ENCODE measurements at places on chromosomes 7 and 10.

GRCh38 chr7:98852826-98853225, 17.0 kb downstream of the TMEM130 start:
- DNase-seq, result no peak

DNA sequence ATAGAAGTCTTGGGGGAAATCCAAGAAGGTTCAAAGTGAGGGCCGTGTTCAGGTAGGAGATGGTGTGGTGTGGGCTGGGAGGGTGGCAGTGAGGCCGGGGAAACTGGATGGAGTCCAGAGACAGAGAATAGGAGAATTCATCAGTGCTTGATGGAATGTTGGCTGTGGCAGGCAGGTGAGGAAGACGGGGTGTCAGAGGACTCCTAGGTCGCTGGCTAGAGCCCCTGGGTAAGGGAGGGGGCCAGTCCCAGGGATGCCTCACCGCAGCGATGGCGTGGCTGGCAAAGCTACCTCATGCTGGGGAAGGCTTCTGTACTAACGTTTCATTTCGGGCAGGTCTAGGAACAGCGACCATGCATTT, 373.0 kb downstream of the RPS24 start:
- DNase-seq, result no peak

DNA sequence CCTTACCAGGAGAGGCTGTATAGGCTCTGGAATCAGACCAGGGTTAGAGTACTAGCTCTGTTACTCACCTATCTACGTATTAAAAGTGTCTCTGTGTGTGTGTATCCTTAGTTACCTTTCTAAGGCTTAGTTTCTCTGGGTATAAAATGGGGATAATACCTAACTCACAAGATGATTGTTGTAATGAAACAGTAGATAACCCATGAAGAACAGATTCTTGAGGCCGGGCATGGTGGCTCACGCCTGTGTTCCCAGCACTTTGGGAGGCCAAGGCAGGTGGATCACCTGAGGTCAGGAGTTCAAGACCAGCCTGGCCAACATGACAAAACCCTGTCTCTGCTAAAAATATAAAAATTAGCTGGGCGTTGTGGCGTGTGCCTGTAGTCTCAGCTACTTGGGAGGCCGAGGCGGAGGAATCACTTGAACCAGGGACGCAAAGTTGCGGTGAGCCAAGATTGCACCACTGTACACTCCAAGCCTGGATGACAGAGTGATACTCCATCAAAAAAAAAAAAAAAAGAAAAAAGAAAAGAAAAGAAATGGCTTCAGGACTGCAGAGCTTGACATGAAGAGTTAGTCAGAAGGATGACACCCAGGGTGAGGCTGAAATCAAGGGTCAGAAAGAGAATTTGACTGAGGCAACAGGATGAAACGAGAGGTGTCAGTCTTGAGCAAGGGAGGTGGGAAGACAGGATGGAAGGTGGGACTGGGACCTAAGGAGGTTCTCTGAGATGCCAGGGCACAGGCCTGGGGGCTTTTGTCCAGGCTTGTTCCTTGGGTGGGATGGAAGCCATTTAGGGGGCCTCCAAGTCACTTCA, 33.4 kb downstream of the PRKAR2B start:
- DNase-seq, result no peak

DNA sequence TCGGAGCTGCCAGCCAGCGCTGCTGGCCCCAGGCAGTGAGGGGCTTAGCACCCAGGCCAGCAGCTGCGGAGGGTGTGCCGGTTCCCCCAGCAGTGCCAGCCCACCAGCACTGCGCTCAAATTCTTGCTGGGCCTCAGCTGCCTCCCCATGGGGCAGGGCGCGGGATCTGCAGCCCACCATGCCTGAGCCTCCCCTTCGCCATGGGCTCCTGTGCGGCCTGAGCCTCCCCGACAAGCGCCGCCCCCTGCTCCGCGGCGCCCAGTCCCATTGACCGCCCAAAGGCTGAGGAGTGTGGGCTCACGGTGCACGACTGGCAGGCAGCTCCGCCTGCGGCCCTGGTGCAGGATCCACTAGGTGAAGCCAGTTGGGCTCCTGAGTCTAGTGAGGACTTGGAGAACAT, 525.0 kb downstream of the PTPRN2 start:
- no peak for DNase-seq

GRCh38 chr10:42986633-42987032, 90.2 kb upstream of the RET start:
- no peak for DNase-seq

DNA sequence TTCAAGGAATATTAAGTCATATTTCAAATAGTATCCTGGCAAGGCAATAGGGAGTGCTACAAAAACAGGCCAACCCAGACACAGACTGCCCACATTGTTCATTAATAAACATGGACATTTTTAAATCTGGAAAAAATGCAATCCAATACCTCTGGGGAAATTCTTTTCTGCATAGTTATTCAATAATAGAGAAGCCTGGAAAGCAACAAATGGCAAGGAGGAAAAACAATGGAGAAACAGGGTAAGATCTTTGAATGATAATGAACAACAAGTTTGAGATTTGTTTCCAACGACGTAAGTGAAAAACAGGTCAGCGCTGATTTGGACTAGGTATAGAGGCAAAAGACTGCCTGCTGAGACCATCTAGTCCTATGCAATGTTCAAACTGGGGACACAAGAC, 44.7 kb upstream of the ZNF800 start:
- no peak for DNase-seq

DNA sequence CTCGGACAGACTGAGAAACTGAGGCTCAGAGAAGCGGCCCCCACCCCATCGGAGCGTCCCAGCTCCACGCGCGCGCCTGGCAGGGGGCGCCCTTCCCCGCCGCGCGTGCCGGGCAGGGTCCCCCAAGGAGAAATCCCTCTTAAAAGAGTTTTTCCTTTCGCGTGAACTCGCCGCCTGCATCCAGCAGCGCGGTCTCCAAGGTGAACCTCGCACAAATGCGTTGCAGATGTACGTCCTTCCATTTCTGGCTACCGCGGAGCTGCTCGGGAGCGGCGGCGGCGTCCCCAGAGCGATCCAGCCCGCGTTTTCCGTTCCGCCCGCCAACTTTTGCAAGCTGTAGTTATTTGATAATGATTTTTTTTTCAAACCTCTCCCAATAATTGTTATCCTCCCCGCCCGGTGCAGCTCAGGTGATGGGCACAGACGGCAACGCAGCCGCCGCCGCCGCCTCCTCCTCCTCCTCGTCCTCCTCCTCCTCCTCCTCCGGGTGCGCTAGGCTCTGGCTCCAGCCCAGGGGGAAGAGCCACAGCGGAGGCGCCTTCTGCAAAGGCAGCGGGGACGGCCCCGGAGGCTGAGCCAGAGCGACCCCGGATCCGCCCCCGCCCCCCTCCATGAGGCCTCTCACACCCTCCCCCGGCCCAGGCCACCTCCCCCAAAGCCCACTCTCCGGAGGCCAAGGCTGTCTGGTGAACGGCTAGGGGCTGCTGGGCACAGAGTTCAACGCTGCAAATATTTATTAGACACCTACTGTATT, 74.0 kb upstream of the CUX1 start:
- peak; percentile 53 for DNase-seq

DNA sequence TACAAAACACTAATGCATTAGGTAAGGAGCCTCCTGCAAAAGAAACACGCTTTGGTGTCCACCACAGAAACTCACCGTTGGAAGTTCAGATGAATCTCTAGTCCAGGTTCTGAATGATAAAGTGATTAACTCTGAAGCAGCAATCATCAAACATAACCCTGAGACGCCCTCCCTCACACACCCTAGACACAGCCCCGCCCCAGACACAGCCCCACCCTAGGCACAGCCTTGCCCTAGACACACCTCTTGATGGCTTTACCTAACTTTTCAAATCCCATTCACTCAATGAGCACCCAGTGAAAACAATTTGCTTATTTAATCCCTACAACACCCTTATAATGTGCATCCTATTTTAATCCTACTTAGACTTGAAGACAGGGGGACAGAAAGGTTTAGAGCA, 21.3 kb upstream of the TMEM254 start:
- no peak for DNase-seq

DNA sequence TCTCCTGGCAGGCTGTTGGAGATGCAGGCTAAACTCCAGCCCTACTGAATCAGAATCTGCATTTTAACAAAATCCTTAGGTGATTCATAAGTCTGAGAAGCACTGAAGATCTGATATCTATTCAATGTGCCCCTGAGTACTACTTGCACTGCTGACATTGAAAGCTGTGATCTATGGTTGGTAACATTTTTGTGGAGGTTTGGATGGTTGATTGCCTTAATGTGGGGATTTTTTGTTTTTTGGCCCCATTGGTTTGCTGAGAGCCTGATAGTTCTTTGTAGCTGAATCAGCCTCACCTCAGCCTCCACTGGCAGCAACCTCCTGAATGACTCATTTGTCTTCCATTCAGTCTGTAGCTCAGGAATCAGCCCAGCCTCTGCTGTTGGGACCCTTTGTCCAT, 14.7 kb upstream of the LRRN3 start:
- DNase-seq, result no peak

DNA sequence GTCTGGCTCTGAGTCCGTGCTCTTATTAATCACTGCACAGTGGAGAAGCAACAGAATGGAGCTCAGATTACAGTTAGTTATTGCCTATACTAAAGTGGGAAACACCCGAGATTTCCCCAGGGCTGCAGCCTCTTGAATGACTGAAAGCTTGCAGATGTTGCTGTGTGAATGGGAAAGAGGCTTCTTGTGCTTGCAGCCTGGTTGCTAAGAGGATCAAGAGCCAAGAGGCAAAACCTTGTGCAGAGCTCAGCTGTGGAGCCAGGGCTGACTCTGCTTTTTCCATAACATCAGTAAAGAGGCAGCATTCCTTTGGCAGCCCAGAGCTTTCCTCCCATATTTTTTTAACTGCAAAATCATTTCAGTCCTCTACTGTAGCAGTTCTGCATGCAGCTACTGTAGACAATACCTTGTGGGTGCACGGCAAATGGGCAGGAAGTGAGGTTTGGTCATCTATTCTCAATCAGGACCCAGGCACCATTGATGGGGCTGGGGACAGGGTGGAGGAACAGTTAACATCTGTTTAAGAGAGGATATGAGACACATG, 86.5 kb downstream of the RALA start:
- DNase-seq, result no peak

GRCh38 chr7:96144260-96144526, 177.7 kb downstream of the SLC25A13 start:
- DNase-seq, result no peak

DNA sequence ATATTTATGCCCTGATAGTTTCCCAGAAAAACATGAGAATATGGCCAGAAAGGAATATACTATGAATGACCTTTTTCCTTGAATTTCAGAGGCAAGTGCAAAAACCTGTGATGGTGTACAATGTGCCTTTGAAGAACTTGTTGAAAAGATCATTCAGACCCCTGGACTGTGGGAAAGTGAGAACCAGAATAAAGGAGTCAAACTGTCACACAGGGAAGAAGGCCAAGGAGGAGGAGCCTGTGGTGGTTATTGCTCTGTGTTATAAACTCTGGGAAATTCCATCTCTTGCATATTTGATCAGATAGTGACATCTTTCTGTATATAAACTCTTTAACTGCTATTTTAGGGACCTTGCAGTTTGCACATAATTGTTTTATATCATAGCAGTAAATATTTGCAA, 33.7 kb downstream of the RAB18 start:
- DNase-seq, result no peak

DNA sequence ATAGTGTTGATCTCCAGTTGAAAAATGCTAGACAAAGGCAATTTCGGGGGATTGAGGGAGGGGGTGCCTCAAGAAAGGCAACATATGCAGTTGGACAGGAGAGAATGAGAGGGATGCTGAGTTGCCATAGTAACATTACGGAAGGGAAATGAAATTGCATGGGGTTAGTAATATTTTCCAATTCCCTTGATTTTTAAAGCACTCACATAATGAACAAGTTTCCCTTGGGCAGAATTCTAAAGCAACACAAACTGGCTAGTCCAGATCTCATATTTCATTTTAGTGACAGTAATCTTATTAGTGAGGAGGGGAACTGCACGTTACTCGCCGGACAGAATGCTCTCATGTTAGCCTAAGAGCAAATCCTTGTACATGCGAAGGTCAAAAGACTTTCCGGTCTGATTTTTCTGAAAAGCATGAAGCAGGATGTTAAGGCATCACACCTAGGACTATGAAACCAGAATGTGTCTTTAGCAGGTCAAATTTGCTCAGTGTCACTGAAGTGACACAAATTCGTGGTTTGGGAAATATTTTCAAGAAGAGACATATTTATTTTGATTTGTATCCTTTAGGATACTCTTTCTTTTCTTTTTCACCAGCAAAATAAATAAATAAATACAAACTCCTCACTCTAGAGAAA, 165.5 kb downstream of the ANK3 start:
- no peak for DNase-seq

- no peak for DNase-seq
Observed at GRCh38 chr7:116439841-116440549, 59.5 kb upstream of the CAV2 start.

DNA sequence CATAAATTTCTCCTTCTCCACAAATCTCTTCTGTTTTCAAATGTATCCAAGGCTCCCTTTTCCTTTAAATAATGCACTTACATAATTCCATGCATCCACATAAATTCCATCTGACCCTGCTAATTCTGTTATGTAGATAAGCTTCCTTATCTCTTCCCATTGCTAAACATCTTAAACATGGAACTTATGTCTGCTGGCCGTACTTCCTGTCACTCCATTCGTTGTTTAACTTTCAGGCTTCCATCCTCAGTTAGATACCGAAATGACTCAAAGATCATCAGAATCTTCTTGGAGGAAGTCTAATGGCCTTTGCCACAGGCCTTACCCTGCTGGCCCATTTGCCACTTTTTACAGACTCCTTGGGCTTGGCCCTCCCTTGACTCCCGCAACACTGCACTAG, 330.9 kb downstream of the GFRA1 start:
- no peak for DNase-seq

GRCh38 chr10:132350946-132351345, 19.0 kb downstream of the LRRC27 start:
- DNase-seq, result no peak

DNA sequence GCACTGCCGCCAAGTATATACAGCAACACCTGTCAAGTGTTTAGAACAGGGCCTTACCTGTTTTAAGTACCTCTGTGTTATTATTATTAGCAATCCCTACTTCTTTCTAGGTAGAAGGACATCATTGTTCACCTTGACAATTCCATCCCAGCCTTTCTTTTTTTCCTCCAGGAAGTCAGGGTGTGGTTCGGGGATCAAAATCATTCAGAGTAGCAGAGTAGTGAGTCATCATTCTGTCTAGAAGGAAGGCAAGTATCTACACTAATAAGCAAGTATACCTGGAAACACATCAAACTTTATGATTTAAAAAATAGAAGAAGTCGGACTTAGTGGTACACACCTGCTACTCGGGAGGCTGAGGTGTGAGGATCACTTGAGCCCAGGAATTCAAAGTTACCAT, 25.5 kb upstream of the CAPZA2 start:
- DNase-seq, result no peak

DNA sequence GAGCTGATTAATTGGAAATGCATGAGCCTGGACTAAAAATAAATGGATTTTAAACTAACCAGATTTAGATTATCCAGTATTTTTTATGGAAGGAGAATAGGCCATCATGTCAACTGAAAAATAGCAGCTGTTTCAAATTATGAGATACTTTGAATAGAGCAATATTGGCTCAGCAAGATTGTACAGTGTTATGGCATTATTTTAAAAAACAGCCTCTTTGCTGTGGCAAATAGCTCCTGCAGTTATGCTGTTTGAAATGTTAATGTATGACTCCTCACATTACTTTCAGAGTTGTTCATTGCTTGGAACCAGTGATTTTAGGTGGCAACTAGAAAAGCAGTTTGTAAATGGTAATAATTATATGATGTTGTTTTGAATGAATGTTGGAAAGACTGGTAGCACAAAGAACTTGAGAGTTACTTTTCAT, 244.5 kb downstream of the KIAA1217 start:
- no peak for DNase-seq

- DNase-seq, result no peak
Observed at GRCh38 chr10:116271593-116272439, 1.2 kb downstream of the GFRA1 start.
